ENCODE measurements at places on chromosomes 6 and 20. TPM values are rescaled to one million over a fixed set of nuclear protein-coding genes. Genes with fewer than 3 reads are reported as not detected.

GRCh38 chr6:23228439-23229024, 659.2 kb downstream of the HDGFL1 start:
- DNase-seq, result no peak

DNA sequence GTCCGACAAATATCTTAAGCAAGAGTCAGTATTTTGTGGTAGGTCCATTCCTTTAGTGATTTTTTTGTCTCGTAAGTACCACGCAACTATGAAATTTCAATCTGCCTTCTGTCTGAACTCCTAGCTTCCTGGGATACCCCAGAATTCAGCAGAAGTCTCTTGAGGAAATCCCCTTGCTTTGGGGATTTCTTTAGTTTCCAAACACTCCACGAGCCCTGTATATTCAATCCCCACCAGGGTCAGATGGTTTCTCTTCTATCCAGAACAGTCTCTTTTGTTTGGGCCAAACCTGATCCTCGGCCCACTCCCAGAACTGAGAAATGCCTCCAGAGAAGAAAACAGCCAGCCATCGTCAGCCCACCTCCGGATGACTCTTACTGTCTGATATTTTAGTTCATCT, 113.0 kb downstream of the CHD6 start:
- DNase-seq, result no peak

GRCh38 chr6:72505446-72505845, 116.4 kb upstream of the KCNQ5 start:
- DNase-seq, result no peak

The OTOR gene
- not detected for total RNA-seq

The FLRT3 gene
- total RNA-seq, result 1.3 TPM

The FRK gene
- 0.91 TPM for total RNA-seq
